ENCODE measurements at places on chromosomes 11 and 22.

DNA sequence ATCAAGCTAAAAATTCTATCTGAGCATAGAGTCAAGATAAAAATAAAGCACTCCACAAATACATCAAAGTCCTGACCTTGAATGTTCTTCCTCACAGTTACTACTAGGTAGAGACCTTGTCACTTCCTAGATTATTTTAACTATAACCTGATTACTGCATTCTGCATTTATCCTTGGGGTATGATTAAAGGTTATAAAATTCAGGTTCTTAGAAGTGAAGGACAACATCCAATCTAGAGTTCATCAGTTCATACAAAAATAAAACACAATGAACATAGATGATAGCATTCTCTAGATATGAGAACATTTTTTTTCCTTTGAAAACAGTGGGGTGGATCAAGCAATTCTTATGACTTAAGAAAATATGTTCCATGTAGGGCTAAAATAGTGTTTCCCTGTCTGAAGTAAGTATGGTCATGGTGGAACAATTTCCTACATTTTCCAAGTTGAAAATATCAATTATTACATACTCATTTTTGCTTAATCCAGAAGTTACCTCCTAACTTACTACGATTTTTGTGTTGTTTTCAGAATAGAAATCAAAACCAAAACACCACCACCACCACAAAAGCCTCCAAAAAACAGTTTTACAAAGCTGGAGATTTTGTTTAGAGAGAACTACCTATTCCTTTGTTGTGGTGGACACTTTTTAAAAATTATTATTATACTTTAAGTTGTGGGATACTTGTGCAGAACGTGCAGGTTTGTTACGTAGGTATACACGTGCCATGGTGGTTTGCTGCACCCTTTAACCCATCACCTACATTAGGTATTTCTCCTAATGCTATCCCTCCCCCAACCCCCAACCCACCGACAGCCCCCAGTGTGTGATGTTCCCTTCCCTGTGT is 112.0 kb upstream of the DDI1 start:
- no peak for DNase-seq

DNA sequence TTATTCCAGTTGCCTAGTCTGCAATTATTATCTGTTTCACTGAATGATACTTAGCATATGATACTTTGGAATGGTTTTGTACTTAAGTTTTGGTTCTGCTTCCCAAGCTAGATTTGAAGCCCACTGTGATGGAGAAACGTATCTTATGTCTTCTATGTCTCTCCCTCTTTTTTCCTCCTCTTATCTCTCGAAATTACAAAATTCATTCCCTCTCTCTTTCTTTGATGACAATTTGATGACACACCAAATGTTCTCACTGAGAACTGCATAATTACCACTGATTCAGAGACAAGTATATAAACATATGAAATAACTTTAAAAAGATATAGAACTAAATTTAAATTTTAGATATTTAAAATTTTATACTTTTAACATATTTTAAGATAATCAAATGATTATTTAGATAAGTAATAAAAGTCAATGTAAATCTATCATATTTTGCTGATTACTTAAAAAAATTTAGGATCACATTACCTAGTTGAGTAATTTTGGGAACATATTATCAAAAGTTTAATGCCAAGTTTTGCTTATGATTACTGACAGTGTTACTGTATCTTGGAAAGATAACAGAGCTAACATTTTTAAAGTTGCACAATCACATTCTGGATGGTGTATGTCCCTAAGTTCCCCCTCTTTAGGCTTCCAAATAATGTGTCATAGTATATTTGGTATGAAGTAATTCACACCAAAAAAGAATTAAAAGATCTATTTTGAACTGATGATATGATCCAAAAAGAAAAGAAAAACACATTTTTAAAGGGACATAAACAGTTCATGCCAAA is 255.3 kb downstream of the SBF2 start:
- no peak for DNase-seq

GRCh38 chr11:17496406-17496805 is 19.8 kb upstream of the ABCC8 start:
- no peak for DNase-seq

DNA sequence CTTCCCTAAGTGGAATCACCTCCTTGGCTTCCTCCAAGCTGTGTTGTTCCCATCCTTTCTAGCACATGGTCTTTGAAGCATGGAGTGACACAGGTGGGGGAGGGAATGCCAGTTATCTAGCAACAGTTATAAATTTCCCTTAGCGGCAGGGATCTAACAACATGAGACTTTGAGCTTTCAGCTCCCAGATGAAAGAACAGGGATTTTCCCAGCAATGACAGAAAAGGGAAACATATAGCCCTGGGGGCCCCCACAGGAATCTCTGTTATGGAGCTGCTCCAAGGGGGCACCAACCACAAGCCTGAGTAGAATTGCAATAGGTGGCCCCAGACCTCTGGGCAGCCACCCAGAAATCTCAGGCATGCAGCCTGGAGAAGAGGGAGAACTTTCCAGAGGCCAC is 163.0 kb downstream of the GRIK4 start:
- no peak for DNase-seq

DNA sequence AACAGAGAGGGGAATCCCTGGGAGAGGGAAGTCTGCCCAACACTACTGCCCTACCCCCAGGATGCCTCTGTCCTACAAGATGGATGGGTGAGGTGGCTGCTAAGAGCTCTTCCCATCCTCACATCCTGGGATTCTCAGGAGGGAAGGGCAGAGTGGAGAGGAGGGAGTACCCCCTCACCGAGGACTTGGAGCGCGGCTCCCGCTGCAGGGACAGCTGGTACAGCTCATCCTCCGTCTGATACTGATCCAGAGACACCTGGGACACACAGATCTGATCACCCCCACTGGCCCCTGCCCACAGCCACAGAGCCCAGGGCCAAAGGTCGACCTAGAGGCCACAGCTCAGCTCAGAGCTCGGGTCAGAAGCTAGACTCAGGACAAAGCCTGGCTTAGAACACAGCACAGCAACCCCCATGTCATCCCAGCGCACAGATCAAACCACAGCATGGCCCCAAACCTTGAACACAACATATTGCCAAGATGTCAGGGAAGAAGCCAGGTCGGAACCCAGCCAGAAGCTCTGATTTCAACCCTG is 8.2 kb downstream of the RASGRP2 start:
- no peak for DNase-seq

DNA sequence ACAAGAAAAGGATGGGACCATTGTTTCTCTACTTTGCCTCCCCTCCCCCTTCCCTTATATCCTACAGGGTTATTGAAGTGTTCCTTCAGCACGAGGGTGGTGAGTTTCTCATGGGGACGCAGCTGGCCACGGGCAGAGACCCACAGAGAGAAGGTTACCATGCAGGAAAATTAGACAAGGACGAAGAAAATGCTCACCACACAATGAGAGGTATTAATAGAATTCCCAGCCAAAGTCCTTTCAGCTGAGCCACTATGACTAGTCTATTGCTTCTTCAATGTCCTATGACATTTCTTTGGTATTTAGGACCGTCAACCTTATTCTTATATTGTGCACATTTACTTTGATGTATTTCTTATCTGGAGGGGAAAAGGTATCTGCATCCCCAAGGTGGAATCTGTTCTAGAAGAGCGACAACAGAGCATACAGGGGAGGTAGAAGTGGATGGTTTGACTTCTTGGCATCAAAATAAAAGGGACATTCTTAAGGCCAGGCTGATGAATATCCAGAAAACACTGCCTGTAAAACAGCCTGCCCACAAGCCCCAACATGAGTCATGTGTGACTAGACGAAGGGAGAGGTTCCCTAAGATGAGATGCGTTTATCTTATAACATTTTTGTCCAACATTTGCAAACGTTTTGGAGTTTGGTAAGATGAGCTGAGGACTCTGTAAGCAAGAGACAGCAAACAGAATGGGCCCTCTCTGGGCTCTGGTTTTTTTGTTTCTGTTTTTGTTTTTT is 209.8 kb upstream of the NARS2 start:
- DNase-seq, result no peak

DNA sequence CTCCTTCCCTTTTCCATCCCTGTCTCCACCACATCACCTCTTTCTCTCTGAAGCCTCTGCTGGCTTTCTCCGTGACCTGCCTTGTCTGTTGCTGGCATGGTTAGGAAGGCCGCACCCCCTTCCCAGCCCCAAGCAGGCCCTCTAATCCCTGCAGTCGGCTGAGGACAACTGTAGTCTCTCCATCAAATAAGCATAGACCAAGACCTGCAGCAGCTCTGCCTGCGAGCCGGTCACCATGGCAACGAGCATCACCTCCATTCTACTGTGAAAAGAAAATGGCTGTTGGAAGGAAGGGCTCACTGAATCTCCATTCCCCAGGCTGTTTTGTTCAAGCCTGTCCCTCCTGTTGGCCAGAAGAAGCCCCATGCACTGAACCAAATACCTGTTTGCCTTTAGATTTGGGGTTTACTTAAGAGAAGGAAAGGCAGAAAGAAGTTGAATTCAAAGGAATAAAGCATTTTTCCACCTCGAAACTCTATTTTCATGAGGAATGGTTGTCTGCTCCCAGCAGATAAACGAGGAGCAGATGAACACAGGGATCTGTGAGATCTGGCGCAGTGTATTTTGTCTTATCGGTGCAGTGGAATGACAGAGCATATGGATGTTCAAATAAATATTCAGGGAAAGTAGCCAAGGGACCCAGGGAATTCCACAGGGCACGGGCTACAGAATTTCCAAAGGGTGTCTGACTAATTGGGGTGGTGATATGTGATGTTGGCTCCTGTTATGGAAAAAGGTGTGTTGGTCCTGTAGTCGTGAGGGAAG is 113.1 kb upstream of the TTC12 start:
- no peak for DNase-seq

- DNase-seq, result no peak
Measured at GRCh38 chr11:122422682-122423081, 232.8 kb upstream of the UBASH3B start.

GRCh38 chr11:29024386-29024785 is 916.2 kb downstream of the METTL15 start:
- no peak for DNase-seq

DNA sequence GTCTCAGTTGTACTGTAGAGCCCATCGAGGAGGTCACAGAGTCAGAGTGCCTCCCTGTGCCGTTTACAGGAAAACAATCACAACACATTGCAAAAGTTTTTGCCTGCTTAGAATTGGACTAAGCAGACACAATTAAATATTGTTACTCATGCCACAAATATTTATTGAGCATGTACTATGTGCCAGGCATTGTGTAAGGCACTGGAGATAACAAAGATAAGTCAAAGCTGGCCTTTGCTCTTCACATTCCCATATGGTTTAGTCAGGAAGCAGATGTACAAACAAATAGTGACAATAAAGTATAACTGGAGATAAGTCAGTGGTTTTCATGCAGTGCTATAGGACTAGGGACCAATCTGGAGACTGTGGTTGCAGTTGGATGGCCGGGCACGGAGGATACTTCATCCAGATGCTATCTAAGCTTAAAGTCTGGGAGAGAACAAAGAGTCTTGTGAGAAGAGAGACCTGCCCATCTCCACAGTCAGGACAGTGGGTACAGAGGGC is 550.7 kb downstream of the INSC start:
- DNase-seq, result no peak

- no peak for DNase-seq
Measured at GRCh38 chr11:107757661-107758060, 45.8 kb upstream of the SLN start.

DNA sequence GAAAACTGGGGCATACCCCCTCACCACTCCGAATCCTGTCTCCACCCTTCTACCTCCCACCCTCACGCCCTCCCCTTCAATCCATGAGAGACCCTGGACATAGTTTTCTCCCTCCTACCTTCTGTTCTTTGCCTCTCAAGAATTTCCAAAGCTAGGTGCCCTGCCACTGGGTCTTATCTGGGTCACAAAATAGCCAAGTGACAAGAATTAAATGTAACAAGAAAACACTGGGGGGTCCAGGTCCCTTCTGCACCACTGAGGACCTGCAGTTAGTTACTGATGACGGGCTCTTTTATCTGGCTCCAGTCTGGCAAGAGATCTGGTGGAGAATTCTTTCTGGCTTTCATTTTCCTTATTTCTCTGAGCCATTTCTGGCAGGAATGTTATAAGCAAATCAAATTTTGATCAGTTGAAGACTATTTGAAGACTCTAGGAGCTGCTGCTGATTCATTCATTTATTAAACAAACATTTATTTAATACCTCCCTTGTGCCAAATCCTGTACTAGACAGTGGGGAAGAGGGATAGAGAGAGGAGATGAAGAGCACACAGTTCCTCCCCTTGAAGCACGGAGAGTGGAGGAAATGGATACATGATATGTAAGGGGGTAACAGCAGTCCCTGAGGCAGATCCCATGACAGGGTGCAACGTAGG is 135.2 kb downstream of the RRAS2 start:
- DNase-seq, result no peak

- DNase-seq, result no peak
Measured at GRCh38 chr11:17368551-17368950, 17.0 kb downstream of the NCR3LG1 start.

- DNase-seq, result no peak
Measured at GRCh38 chr11:93653080-93653479, 8.4 kb upstream of the CEP295 start.

DNA sequence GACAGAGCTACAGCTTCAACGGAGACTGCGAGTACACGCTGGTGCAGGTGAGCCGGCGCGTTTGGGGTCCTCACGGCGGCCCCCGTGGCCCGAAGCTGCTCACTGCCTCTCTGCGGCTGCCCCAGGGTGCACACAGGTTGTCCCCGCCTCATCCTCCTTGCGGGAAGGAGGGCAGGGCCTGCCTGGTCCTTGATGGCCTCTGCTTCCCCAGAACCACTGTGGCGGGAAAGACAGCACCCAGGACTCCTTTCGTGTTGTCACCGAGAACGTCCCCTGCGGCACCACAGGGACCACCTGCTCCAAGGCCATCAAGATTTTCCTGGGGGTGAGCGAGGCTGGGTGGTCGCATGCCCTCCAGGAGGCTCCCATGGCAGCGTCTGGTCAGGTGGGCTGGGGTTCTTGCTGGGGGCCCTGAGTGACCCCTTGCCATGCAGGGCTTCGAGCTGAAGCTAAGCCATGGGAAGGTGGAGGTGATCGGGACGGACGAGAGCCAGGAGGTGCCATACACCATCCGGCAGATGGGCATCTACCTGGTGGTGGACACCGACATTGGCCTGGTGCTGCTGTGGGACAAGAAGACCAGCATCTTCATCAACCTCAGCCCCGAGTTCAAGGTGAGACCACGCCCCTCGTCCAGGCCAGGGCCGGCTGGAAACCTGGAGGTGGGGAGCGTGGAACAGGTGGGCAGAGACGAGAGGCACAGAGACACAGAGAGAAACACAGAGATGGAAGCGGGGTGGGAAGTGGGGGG is 19.4 kb downstream of the MUC5AC start:
- DNase-seq, result no peak

DNA sequence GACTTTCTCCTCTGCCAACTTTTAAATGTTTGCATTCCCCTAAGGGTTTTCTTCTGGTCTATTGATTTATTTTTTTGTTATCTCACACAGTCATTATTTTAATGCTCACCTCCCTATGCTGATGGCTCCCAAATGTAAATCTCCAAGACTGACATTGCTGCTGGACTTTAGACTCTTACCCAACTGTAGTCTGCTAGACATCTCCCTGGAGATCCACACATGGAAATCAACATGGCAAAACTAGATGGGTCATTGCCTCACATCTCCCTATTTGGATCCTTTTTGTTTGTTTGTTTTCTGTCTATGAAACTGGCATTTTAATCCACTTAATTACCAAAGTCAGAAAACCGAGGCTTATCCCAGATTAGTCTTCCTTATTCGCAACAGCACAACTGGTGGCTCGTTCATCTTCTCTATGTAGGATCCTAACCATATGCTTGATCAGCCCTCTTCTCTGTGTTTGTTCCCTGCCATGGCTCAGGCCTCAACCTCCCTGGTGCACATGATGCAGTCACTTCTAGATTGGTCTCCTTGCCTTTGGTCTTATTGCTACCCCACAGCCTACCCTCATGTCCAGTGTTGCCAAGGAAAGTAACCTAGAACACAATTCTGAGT is 37.3 kb downstream of the SC5D start:
- no peak for DNase-seq

Data from activated naive CD4-positive, alpha-beta T cell (primary cell).